NCI-H1105 treated with DMSO at 0.1 percent for 48 hours (cell line): ENCODE measurements at places on chromosomes 1 and 21.

- DNase-seq = peak; percentile 32
These were observed 9.3 kb upstream of the SRARP start for GRCh38 chr1:15994590-15995351.

GRCh38 chr1:26401891-26402290, 8.7 kb upstream of the LIN28A start:
- no peak for DNase-seq

GRCh38 chr1:159992161-159992560, 38.1 kb upstream of the SLAMF9 start:
- DNase-seq = no peak

DNA sequence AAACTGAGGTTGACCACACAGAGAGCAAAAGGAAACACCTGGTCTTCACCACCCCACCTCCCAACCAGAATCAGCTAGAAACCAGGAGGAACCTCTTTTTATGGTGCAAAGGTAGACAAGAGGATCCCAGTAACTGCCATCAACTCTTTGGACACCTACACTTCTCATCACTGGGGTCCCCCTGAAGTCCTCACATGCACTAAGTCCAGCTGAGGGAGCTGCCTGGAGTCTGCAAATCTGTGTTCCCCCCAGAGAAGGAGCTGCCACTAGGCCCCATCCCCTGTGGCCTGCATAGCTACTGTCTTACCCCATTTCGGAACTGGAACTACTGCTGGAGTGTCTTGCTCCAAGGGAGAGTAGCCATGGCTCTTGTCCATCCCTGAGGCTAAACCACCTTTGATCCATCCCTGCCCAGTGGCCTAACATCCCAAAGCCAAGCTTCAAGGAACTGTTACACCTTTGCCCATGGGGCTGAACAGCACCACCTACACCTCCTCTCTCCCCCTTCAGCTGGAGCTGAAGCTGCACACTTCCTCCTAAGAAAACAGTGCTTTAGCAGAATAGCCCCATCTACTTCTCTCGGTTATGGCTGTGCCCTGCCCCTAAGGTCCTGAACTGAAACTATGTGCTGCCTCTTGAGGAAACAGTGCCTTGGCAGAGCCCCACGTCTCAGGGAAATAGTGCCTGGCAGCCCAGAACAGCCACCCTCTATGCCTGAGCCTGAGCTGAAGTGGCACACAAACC, 85.4 kb upstream of the CD53 start:
- no peak for DNase-seq

DNA sequence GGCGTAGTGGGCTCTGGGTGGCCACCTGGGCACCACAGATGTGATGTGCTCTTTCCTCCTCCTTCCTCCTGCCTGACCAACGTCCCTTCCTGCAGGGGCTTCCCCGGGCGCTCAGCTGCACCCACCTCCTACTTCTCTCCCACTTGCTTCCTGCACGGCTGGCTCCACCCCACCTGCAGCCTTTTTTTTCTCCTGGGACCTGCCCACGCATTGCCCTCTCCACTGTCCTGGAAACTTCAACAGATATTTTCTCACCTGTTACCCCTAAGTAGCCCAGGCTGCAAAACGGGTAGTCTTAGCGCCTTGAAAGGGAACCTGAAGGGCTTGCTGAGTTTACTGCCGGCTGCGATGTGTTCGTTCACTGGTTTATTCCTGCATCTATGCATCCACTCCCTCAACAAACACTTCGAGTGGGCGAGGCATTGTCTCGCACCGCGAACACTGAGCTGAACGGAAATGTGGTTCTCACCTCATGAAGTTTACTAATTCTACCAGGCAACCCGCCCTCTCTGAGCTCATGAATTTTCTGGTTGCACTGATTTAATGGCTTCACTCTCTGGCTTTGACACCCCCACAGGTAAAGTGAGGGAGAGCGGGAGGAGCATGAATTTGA, 23.6 kb downstream of the ZBTB18 start:
- DNase-seq = no peak

DNA sequence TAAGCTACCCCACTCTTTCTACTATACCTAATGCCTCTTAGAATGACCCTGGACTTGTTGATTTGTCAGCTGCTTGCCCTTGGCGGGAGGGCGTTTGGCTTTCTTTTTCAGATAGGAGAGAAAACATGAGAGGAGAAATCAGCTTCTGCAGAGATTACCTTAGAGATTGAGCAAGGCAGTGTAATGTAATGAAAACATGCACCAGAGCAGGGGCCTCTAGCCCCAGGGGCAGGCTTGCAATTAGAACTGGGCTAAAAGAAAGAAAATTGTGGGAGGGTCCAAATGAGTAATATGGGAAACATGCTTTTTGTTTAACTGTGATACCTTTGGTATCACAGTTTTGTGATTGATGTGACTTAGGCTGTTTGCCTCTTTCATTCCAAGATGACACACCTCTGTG, 89.7 kb downstream of the PBX1 start:
- no peak for DNase-seq

DNA sequence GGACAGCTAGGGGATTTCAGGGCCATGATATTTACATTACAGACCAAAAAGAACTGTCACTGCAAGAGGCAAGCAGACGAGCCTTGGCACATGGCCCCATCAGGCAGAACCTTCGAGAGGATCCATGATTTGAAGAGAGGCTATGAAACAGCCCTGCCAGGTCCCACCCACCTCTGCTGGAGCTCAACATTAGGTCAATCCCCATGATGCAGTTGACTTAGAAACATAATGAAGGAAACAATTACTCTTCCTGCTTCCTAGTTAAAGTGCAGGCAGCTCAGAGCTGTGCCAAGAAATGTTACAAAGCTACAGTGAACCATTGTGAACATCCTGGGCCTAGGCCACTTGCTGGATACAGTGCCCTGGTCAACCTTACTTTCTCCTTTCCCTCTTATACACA, 41.7 kb upstream of the PTCH2 start:
- DNase-seq = peak; percentile 8

GRCh38 chr1:153238527-153238926, 21.0 kb upstream of the LORICRIN start:
- DNase-seq = no peak

GRCh38 chr1:179087665-179088064, 5.8 kb downstream of the TOR3A start:
- no peak for DNase-seq

DNA sequence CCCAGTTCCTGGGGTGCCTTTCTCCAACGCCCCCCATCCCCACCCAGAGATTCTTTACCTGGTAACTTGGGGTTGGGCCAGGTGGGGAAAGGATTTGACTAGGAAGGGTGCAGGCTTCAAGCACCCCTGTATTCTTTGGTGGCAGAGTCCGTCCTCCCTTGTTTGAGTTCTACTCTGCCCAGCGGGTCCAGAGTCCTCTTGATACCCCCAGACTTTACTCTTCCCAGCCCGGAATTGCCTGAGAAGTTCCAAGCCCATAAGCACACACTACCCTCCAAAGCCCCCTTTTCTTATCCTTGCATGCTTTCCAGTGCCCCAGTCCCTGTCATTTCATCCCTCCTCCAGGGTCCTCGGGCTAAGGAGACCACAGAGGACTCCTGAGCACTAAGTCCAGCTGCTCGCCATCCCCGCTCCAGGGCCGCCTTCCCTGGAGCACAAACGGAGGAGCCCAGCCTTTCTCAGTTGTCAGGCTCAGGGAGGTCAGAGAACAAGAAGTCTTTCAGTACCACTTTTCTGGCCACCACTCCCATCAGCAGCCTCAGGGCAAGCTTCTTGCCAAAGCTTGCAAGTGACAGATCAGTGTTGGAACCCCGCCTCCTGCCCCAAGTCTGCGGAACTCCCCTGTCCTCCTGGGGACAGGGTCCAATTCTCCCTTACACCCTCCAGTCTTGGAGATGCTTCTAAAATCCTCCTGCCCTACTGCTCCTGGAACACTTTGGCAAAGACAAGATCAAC, 12.2 kb downstream of the SLC45A3 start:
- DNase-seq = no peak

DNA sequence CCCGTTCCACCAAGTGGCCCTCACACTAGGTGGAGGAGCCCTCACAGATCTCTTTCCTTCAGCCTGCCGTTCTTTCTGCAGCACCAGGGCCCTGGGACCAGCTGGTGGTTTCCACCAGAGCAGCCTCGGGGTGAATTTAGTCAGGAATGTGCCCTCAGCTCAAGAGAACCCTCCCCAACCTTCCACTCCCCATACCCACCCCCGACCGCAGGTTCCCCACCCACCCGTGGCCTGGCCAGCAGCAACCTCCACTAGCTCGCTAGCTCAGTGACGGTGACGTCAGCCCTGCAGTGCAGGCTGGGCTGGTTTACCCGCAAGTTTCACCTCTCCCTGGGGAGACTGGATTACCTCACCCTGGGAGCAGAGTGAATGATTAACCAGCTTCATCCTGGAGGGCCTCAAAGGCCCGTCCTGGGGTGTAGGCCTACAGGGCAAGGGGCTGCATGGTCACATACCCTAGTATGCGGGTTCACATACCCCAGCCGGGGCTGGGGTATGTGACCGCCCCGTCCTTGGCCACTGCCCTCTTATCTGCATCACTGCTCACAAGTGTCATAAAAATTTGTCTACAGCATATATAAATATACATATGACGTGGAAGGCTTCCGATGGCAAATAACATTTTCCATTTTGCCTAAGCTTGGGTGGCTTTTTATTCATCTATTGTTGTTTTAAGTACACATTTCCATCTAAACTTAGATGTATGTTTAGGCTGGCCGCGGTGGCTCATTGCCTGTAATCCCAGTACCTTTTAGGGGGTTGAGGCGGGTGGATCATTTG, 24.5 kb downstream of the ELF3 start:
- no peak for DNase-seq

DNA sequence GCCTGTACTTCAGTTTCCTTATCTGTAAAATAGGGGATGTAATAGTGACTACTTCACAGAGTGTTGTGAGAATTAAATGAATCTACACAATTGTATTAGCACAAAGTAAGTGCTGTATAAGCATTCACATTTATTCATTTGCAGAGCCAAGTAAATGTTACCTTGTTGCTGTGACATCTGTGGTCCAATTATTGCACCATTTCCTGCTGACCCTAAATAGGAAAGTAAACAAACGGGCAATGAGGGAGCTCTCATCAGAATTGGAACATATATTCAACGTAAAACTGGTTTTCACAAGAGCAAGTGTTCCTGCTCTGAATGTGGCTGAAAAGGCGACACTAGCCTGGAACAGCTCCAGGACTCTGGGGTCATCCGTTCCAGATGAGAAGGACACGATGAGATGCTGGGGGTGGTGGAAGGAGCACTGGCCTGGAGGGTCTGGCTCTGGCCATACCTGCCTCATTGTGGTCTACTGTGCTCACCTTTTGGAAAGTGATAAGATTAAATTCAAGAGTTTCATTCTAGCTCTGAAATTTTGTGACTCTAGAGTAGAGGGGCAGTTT, 34.5 kb downstream of the PROX1 start:
- no peak for DNase-seq

- DNase-seq = no peak
These were observed 12.2 kb upstream of the PADI6 start for GRCh38 chr1:17359808-17360207.

- peak; percentile 82 for DNase-seq
These were observed 125.7 kb upstream of the CXADR start for GRCh38 chr21:17387030-17387617.

DNA sequence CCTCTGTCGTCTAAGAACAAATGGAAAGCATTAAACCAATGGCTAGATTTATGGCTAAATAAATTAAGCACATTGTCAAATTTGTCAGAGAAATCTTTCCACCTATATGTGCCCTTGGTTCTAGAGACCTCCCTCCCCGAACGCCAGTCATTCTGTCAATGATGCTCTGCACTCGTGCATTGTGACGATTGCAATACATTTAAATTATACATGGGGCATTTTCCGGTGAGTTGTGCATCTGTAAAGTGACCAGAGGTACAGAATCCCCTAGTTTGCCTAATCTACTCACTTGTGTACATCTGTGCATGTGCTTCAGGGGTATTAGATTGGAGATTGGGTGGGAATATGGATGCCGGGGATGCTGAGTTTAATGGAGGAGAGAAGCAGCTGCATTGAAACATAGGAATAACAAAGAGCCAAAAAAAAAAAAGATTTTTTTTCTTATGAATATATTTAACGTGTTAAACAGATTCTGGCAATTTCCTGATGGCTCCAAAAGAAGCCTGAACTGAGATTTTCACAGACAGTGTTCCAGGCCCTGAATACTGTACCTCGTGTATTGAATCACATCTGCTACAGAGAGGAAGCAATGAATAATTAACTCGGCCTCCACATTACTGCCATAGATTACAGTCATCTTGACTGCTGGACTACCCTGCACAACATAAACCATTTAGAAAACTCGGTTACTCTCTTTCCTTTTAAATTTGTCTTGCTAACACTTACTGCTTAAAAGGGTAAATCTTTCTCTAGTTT, 149.0 kb upstream of the C1orf87 start:
- no peak for DNase-seq

- no peak for DNase-seq
These were observed 168.6 kb downstream of the HIVEP3 start for GRCh38 chr1:41749991-41750745.

DNA sequence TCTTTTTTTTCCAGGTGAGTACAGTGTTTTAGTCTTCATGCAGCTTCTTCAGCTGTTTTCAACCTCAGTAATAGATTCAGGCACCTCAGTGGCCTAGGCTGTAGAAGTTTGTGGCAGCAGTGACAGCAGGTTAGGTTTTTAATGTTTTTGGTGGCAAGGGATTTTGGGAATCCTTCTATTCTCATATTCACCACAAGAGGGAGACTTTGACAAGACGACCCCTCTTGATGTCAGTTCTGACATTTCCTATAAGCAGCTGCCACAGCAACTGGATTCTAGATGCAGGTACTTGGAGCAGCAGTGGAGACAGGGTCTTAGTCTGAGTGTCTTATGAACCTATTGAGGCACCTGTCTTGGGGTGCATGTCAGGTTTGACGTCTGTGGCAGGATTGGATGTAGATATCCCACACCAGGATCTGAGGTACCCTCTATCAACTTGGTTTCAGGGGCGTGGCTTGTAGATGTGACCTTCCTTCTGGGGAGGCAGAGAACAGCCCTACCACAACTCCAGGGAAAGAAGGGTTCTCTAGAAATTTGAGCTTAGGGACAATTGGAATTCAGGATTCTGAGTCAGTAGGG, 1104.2 kb upstream of the TMPRSS15 start:
- peak; percentile 18 for DNase-seq

GRCh38 chr1:153612755-153613331, at the start of gene S100A16:
S100A16 (minus strand) TSS chr1:153613137; CDS start chr1:153608151, 4,986 bp downstream.
- DNase-seq = no peak

- DNase-seq = no peak
These were observed 175.3 kb upstream of the KIAA0040 start for GRCh38 chr1:175367896-175368295.
